ENCODE measurements at places on chromosomes 2 and 18.

DNA sequence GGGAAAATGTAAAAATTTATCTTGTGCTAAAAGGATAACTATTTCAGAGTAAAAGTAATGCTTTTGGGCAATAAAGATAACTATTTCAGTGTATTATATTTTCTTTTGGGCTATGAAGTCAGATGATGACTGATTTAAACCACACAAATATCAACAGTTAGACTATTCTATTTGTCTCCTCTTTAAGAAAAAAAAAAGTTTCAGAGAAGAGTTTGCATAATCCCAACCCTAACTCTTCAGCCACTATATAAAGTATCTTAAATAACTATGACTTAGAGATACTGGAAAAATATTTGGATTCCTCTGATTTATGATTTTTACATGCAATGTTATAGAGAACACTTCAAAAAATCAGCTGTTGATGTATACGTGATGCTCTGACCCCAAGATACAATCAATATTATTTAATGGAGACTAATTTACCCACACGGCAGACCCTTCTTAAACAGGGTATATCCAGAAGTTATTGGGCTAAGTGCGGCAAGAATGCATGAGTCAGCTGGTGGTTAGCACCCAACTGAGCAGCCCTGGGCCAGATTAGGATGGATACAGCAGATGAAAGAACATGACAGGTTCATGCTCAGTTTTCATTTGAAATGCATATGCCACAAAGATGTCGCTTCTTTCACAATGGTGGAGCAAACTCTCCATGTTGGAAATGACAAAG lies 279.0 kb downstream of the AFF3 start:
- DNase-seq, result no peak

DNA sequence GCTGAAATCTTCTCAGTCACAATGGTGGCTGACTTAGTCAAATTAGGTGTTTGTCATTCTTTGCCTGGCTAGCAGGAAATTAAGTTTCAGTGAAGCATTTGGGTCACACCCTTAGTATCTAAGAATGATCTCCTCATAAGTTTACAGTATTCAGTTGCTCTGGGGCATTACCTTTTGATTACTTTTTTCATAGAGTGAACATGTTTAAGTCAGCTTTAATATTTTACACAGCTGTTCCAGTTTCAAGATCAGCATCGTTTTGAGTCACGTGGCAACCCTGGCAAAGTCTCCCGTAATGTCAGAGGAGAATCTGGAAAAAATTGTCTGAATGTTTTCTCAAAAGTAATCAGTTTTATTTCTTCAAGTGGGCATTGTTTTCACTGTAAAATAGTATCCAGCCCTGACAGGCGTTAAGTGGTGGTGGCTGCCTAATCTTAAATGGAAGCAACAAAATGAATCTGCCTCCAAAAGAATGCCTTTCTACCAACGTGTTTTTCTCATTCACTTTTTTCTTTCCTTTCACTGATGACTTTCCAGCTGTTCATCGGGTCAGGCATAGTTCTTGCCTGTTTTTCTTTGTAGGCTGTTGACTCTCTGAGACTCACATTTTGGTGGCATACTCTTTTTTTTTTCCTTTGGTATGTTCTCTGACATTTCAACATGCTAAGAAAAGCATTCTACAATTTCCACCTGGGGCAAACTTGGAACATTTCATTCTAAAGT lies 319.6 kb upstream of the TCF4 start:
- DNase-seq, result no peak

DNA sequence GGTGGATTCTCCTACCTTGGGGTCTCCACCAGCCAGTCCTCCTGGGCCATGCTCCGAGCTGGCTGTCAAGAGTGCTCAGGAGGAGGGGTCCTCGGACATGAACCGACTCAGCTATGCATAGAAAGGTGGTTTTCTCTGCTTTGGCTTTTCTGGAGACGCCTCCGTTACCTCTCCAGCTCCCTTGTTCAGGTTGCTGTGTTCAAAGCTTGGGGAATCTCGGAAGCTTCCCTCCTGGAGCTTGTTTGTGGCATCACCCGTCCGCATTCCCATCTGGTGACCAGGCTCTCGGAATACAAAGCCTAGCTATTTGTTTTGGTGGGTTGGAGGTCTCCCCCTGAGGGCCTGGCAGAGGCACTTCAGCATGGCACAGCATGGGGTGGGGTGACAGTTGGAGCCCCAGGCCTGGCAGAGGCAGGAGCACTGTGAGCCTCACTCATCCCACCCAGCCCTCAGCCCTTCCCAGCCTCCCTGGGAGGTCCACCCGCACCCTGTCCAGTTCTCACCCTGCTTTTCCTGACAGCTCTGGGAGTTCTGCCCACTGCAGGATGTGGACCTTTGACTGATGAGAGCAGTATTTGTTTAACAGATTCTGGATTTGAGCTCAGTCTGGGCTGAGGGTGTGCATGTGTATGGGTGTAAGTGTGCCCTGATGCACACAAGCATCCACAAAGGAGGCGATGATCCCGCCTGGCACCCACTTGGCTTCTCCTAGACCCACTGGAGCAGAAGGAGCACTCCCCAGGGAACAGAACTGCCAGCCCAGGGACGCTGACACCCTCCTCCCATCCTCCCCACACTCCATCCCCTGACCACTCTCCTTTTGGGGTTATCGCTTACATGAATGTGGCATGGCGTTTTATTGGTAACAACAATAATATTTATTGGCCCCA lies 107.3 kb upstream of the HS6ST1 start:
- DNase-seq, result no peak

- DNase-seq, result no peak
Measured at GRCh38 chr18:62446511-62446910, 76.3 kb upstream of the ZCCHC2 start.

DNA sequence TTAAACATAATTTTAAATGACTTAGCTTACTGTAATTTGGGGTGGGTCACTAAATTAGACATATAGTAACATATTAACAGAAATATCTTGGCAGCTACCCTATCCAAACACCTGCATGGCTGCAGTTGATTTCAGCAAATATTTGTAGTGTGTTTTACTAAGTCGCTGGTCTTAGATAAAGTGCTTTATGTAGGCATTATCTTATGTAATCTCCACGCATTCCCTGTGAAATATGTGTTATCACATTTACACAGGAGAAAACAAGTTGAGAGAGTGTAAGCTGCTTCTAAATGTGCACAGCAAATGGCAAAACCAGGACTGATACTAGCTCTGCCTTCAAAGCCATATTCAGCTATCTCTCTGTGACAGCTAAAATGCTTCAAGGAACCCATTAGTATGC lies 72.0 kb downstream of the NYAP2 start:
- DNase-seq, result no peak

GRCh38 chr2:146659976-146660375 lies 1184.9 kb upstream of the ACVR2A start:
- DNase-seq, result no peak

- no peak for DNase-seq
Measured at GRCh38 chr2:142877216-142877838, at the start of gene KYNU. Gene KYNU, plus strand, starts transcription at chr2:142877664. Its CDS starts 7,704 bp downstream, at chr2:142885368.

GRCh38 chr2:144151405-144151804 lies 368.5 kb downstream of the ZEB2 start:
- no peak for DNase-seq

- DNase-seq, result no peak
Measured at GRCh38 chr2:200828572-200829257, 17.0 kb downstream of the BZW1 start.

DNA sequence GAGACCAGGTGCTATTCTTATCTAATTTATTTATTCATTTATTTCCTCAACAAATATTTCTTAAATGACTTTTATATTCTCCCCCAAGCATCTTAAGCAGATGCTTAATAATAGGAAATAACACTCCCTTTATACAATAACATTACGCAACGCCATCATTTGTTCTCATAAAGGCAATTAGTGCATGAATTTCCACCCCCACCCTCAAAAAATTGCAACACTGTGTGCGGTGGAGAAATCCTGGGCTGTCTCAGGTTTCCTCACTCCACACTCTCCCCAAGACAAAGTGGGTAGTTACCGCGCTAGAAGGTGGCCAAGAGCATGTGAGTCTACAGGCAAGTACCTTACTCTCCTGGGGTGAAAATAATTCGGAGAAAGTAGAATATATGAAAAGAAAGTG lies 37.0 kb upstream of the CTDP1 start:
- DNase-seq, result no peak

GRCh38 chr18:9348079-9348671 lies 13.6 kb downstream of the TWSG1 start:
- no peak for DNase-seq

GRCh38 chr18:57051657-57052044 lies 95.2 kb upstream of the BOD1L2 start:
- DNase-seq, result no peak

DNA sequence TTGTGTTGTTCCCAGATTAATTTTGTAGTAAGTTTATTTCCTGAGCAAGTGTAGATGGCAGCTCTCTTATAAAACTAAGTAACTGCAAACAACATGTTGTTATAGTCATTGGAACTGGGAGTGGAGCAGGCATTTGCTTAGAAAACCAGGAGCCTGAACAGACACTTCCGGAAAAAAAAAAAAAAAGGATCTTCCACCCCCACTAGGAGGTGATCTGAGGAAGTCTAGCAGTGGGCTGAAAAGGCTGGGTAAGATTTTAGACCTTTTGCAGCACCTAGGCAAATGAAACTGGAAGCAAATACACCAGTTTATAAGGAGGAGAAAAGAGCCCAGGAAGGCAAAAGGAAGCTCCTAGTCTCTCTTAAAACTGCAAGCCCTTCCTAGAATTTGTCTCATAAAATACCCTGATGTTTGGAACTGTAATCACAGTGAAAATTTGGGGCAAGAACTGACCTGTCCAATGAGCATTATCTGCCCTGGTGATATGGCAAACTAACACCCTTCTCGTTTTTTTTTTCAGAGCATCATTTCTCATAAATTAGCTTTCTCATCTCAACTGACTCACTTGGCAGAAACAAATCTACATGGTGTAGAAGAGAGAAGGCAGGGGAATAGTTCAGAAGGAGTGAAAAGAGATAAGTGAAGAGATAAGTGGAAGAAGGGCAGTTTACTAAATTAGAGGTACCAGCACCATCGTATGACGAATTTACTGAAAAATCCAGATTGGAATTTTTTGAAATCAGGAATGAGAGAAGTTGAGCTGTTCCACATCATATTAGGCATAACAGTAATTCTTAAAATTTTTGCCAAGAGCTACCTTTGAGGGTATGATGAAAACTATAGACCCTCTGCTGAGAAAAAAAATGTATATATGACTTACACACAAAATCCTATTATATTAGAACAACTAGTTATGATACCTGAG lies 4.2 kb upstream of the CCNYL1 start:
- DNase-seq, result no peak

DNA sequence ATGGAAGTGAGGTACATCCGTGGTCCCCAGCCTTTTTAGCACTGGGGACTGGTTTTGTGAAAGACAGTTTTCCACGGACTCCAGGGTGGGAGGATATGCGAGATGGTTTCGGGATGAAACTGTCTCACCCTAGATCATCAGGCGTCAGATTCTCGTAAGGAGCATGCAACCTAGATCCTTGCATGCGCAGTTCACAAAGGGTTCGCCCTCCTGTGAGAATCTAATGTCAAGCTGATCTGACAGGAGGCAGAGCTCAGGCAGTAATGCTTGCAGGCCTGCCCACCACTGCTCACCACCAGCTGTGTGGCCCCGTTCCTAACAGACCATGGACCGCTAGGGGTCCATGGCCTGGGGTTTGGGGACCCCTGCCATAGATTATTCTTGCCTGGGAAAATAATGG lies 11.6 kb downstream of the B3GNT2 start:
- DNase-seq, result no peak

DNA sequence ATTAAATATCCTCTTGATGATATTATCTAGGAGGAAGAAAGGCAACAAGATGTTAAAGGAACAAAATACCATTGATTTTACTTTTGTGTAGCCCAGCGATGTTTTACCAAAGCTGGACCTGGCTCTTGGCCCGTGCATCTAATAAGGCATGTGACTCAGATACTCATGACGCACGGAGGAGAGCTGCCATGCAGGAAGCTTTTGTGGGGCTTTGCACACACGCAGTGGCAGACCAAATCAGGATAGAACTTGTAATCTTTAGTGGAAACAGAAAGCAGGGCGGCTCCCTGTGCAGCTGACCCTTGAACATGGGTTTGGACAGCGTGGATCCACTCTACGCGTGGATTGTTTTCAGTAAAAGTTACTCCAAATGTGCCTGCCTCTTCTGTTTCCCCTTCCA lies 190.0 kb downstream of the NAPG start:
- DNase-seq, result no peak

DNA sequence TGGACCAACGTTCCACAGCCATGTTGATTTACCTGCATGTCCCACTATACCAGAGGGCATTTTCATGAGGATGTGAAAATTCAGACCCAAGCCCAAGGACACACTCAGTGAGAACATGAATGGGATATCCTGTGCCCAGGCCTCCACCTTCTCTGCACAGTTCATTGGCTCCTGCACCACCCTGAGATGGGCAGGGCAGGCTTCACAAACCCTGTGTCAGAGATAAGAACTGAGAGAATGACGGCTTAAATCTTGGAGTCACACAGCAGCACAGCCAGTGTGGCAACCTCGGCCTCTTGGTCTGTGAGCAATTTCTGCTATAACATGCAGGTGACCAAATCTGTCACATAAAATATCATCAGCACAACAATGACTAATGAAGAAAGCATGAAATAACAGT lies 71.9 kb downstream of the UXS1 start:
- DNase-seq, result no peak

DNA sequence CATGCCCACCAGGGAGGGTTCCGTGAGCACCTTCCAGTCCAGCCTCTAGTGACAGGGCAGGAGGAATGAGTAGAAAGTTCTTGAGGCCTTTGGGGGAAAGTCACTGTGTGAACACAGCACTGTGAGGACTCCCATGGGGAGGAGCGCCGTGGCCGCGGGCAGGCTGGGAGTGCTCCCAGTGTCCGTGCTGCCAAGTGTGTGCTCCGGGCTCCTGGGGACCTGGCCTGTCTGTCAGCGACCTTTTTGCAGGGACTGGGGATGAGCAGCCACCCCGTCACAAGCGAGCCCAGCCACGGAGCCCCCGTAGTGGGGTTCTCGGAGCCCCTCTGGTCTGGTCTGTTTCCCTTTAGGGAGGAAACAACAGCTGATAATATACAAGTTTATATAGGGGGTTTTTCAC lies 36.8 kb downstream of the PDIA6 start:
- no peak for DNase-seq

DNA sequence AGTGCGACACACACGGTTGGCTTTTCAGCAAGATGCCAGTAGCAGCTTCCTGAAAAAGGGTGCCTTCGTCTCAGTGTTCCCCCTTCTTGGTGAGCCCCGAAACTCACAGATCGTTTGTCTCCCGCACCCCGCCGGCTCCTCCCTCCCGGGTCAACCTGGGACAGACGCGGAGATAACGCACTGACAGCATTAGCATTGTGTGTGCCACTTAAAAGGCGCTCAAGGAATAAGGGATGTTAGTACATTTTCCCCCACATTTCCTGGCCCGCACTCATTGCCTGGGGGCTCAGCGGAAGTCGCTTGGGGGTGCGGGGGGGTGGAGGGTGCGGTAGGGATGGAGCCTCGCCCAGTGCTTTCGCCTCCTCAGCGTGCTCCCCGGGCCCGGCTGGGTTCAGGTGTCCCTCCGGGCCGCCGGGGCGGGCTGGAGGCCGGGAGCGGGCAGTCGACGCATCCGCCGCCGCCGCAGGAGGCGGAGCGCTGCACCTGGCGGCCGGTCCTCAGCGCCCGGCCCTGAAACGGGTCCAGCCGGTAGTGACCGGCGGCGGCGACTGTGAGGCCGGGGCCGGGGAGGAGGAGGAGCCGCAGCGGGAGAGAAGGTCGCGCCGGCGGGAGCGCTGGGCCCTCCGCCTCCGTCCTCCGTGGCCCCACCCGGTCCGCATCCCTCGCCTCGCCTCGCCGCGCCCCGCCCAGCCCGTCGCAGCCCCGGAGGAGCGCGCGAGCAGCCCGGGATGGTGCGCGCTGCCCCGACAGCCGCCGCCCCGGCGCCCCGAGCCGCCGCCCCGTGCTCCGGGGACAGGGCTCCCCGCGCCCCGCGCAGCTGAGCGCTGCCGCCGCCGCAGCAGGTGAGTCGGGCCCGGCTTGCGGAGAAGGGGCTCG lies at the start of gene MFSD6:
TSS of gene MFSD6 (plus strand) at position 694 of the 876 bp plus-strand sequence. CDS start 27,675 bp downstream, outside the sequence.
- peak; percentile 18 for DNase-seq

Data from NCI-H446 (cell line).